ENCODE measurements at places on chromosomes 6 and 20. TPM values are rescaled to one million over a fixed set of nuclear protein-coding genes. Genes with fewer than 3 reads are reported as not detected.

FOXF2 gene
- 4.9 TPM for total RNA-seq

MYL9 gene
- 560 TPM for total RNA-seq

DNA sequence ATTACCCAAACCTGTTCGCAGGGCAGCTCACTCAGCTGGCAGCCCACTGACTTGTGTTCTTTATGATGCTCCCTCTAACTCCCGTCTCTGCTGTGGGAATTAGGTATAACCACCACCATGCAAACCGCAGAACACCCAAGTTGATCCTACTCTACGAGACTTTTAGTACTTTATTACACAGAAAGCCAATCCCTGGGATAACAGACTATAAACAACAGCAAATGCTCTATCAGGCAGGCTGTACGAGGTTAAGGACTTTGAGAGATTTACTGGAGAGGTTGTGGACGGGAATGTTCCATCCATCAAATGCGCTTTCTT, 241.1 kb downstream of the FOXC1 start:
- no peak for DNase-seq
- H3K4me3 ChIP-seq = no peak overlapping the region
- no peaks in the 10 kb centered on the region for H3K27me3 ChIP-seq
- no peaks in the 10 kb centered on the region for H3K4me1 ChIP-seq
- H3K36me3 ChIP-seq = no peaks in the 10 kb centered on the region

- H3K27me3 ChIP-seq = no peaks in the 10 kb centered on the region
- no peaks in the 10 kb centered on the region for H3K4me1 ChIP-seq
- no peak overlapping the region for H3K27ac ChIP-seq
- no peaks in the 10 kb centered on the region for H3K36me3 ChIP-seq
- no peak overlapping the region for H3K4me3 ChIP-seq
Measured at GRCh38 chr6:14281811-14282660, 164.5 kb downstream of the CD83 start.

DNA sequence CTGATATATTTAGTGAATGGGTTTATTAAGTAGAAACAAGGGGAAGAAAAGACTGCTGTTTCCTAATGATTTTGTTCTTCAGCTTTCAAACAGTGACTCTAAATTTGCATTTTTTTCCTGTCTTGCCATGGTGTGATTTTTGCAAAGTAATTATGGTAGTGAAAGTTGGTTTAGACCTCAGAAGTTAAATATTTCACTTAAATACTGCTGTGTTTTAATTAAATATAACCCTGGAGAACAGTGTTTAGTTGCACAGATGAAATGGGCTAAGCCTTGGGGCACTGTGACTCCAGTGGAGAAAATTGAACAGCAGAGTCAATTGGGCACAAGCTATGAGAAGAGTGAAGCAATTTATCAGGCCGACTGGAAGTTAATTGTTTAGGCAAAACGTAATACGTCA, 111.1 kb upstream of the MCHR2 start:
- no peak for DNase-seq
- H3K4me1 ChIP-seq = no peaks in the 10 kb centered on the region
- no peaks in the 10 kb centered on the region for H3K36me3 ChIP-seq
- H3K27me3 ChIP-seq = no peaks in the 10 kb centered on the region
- no peak overlapping the region for H3K27ac ChIP-seq
- H3K4me3 ChIP-seq = no peak overlapping the region
